RKO (cell line): ENCODE measurements at places on chromosomes 5 and 9.
A peak's percentile ranks its signal among the peaks of the same experiment; 100 is the strongest.

- DNase-seq, result no peak
These were observed 384.6 kb upstream of the KLF4 start for GRCh38 chr9:107874137-107874536.

GRCh38 chr5:84683594-84683993 lies 298.9 kb upstream of the EDIL3 start:
- DNase-seq, result no peak

DNA sequence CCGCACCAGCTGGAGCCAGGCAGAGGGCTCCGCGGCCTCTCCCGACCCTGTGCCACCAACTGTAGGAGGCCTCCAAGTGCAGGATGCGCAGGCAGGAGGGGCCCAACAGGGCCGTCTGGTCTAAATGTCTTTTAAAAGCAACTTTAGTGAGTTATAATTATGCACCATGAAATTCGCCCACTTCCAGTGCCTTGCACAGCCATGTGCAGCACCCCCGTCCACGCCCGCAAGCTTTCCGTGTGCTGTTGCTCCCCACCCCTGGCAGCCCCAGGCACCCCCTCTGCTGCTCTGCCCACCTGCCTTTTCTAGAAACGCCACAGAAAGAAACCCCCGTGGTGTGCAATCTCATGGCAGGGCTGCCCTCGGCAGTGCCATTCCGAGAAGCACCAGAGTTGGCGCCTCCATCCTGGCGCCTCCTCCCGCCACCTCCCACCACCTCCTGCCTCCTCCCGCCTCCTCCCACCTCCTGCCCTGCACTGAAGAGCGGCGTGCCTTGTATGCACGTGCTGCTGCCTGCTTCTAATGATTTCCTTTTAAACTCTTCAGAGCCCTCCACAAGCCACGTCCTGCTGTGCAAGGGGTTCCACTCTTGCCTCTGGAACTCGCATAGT lies 7.5 kb upstream of the SLC6A18 start:
- DNase-seq, result no peak

DNA sequence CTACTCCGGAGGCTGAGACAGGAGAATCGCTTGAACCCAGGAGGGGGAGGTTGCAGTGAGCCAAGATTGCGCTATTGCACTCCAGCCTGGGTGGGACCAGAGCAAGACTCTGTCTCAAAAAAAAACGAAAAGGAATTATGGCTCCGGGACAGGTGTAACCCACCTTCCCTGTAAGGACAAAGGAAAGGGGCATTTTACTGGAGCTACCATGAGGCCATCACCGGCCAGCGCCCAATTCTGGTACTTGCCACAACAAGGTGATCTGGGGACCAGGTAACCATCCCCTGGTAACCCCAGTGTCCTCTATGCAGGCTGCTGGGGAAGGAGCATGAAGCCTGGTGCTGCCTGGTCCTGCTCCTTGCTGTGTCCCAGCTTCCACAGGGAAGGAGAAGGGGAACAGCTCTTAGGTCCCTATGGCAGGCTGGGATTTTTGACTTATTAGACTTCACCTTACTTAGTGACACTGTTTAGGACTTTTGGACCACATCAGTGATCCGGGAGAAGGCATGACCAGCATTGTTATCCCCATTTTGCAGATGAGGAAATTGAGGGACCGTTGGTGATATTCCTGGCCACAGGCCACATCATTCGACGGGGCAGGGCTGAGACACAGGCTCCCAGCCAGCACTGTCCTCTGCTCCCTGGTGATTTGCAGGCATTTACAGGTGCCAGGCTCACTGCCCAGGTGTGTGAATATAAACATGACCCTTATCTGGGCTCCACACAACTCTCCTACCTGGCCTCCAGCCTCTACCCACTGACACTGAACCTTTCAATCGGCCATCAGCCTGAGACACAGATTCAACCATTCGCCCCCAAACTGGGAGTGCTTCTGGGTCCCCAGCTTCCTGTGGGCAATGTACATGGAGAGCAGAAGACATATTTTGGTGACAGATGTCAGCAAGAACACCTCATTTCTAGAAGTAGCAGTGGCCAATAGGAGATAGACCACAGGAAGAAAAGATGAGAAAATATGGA lies 26.5 kb upstream of the ABO start:
- DNase-seq, result no peak

GRCh38 chr9:121620777-121621449 lies 30.5 kb upstream of the DAB2IP start:
- peak; percentile 42 for DNase-seq

DNA sequence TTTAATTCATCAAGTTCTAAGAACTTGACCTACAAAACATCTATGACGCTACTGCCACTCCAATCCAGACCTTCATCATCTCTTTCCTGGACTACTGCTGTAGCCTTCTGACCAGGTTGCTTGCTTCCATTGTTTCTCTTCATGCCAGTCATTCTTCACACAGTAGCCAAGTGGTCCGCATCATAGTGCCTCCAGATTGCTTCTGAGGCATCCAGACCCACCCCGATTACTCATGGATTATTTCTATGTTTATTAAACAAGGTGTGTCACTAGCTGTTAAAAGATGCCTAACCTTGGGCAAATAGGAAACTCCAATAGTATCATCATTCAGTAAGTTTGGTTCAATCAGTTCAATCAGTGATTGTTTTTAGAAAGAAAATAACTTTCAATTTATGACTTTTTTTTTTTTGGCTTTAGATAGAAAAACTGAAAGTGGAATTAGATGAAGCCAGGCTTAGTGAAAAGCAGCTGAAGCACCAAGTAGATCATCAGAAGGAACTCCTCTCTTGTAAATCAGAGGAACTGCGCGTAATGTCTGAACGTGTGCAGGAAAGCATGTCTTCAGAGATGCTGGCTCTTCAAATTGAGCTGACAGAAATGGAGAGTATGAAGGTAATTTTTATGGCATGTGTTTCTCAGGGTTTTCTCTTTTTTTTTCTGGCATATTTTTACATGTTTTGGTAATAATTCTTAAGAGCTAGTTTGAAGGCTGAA lies 9.5 kb downstream of the SPDL1 start:
- DNase-seq, result no peak

GRCh38 chr9:121187636-121188305 lies 13.9 kb downstream of the RAB14 start:
- no peak for DNase-seq

- no peak for DNase-seq
These were observed 42.3 kb downstream of the ANKDD1B start for GRCh38 chr5:75653521-75653920.

DNA sequence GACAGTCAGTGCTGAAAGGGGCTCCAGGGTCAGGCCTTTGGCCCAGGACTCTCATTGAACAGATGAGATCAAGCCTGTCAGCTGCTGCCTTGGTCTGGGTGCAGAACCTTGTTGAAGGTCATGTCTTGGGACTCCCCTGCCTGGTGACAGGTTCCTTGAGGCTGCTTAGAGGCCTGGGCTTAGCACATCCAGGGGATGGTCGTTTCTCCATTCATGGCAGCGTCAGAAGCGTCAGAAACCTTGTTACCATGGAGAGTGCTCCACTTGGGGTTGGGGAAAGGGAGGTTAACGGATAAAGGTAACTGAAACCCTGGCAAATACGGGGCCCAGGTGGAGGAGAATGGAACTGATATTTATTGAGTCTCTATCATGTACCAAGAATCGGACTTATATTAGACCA lies 8.8 kb downstream of the ARPC5L start:
- DNase-seq, result peak; percentile 32

GRCh38 chr5:55227664-55228430 lies 732 bp upstream of the MCIDAS start:
- no peak for DNase-seq

- DNase-seq, result no peak
These were observed 75.2 kb downstream of the GOLPH3 start for GRCh38 chr5:32098890-32099310.

DNA sequence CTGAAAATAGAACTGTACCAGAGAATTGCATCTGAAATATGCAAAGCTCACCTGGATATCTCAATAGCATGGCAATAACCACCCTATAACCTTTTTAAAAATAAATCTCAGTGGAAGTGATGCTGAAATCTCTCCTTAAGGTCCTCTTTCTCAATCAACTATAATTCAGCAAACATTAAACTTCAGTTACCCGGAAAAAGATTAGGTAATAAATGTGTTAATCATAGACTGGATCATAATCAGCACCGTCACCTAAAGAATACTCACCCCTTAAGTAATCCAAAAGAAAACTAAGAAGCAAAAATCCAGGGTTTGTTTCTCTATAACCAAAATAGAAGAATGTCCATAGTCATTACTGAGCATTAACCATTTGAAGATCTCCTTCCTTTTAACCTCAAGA lies 44.3 kb upstream of the DENND4C start:
- DNase-seq, result peak; percentile 20

DNA sequence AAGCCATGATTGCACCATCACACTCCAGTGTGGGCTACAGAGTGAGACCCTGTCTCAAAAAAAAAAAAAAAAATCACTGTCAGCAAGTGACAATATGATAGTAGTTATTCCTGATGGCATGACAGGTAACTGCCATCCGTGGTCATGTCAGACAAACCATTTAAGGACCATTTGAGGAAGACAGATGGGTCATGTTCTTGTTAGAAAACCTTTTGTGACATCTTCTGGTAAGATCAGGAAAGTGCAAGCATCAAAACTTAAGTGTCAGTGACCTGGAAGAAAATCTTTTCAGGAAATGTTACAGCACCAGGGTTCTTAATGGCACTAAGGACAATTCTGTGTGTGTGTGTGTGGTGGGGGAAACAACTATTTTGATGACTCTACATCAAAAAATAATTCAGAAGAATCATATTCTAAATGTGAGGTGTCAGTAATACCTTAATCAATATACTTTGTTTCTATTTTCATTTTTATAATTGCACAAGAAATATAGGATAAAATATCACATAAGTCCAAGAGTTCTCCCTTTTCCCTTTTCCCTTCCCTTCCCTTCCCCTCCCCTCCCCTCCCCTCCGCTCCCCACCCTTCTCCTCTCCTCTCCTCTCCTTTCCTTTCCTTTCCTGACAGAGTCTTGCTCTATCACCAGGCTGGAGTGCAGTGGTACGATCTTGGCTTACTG lies 17.8 kb downstream of the SLC38A9 start:
- peak; percentile 64 for DNase-seq

- peak; percentile 79 for DNase-seq
These were observed 8.2 kb upstream of the ZFYVE16 start for GRCh38 chr5:80399526-80400239.

- no peak for DNase-seq
These were observed 49.4 kb upstream of the SPATA31C2 start for GRCh38 chr9:88187631-88188030.

DNA sequence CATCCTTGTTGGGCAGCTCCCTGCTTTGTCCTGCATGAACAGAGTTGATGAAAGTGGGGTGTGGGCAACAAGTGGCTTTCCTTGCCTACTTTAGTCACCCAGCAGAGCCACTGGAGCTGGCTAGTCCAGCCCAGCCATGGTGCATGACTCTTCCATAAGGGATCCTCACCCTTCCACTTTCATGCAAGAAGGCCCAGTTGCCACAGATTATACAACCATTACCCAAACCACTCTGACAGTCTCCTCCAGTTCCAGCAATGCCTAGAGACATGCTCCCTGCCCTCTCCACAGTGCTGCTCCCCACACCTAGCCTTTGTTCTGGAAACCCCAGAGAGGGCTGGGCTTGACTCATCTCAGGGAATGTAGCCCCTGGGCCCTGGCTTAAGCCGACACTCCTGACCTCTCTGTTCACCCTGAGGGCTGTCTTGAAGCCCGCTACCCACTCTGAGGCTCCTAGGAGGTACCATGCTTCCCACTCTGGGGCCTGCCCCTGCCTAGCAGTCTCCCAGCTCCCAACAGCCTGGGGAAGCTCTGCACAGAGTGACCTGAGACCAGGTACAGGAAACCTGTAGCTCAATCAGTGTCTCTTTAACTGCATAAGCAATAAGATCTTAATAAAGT lies 3.9 kb downstream of the SLC35A4 start:
- no peak for DNase-seq

GRCh38 chr5:6218517-6218916 lies 159.8 kb downstream of the MED10 start:
- DNase-seq, result no peak

DNA sequence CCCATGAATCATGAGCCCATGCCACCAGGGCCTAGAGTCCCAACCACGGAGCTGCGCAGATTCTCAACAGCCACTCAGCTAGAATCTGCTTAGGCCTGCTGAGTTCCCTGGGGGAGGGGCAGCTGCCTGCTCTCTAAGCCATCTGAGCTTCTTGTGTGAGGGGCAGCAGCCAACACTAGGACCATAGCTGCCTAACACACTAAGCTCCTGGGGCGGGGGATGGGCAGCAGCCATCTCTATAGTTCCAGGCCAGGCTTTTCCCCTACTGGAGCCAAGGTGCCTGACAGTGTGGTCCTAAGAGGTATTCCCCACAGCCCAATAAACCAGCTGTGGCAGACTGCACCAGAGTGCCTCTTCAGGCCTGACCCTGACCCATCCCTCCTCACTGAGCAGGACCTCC lies 255.9 kb upstream of the ACO1 start:
- no peak for DNase-seq

DNA sequence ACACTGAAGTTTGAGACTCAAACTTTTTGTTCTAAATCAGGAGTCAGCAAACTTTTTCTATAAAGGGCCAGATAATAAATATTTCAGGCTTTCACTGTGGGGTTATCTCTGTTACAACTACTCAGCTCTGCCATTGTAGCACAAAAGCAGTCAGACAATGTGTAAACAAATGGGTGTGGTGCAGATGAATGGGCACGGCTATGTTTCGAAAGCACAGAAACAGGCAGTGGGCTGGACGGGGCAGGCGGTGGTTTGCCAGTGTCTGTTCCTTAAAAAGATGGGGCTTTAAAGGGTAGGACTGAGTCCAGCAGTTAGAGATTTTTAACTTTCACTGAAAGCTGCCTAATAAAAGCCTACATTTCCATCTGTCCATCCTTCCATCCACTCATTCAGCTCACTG lies 48.9 kb downstream of the PFDN1 start:
- no peak for DNase-seq

DNA sequence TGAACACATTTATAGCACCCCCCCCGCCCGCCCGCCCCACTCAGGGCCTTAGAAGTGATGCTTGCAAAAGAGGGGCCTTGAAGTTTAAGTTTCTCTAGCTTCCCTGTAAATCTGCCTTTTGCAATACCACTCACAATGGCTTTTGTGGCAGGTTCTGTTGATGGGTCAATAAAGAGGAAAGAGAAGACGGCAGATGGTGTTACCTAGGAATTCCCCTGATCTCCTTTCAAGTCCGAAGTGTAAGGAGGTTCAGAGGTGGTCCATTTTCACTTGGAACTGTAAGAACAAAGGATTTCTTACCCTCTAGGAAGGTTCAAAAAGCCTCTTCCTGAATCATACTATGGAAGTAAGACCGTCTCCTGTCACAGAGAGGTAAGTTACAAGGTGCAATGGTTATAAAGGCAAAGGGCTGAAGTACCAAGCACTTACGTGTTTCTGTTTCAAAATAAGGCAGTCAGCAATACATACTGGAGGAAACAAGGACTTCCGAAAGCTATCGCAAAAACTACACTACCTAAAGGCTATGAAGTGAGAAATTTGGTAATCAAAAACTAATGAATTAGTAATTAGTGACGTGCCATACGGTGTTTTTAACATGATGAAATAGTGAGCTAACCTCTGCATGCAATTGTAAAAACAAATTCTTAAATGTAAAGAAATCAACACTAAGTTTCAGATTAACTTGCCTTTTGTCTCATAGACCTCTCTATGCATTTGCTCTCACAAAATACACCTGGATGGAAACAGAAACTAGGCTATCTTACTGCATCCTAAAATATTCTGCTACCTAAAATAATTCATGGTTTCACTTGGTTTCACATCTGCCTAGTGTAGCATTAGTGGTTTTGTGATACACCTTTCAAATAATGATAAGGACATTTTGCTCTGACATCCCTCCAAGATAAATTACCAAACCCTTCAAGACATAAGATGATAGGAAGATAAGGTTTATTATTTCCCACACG lies 589.4 kb upstream of the FAM174A start:
- no peak for DNase-seq
